ENCODE measurements at places on chromosomes 4 and X.

DNA sequence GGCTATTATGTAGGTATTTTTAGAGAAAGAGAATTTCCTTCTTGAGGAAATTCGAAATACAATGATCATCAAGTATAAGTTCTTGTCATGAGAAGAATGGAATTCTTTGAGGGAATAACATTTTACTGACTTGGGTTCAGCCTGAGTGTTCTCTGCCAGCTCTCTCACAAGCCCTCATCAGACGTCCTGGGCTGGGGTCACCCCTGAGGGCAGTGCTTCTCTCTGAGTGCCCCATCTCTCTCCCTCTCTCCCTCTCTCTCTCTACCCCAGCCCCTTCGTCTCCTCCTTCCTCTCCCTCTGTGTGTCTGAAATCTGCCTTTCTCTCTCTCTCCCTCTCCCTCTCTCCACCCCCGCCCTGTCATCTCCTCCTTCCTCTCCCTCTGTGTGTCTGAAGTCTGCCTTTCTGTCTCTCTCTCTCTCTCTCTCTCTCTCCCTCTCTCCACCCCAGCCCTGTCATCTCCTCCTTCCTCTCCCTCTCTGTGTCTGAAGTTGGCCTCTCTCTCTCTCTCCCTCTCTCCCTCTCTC is 241.7 kb upstream of the PSAPL1 start:
- no peak for DNase-seq

GRCh38 chr4:112550728-112551127 is 34.7 kb upstream of the NEUROG2 start:
- DNase-seq: no peak

GRCh38 chr4:81214881-81215868 is at the start of gene PRKG2:
TSS of gene PRKG2 (minus strand) at chr4:81215222. CDS start at chr4:81205047, 10,175 bp downstream.
- no peak for DNase-seq

GRCh38 chr4:113981591-113981990 is 2.1 kb upstream of the ARSJ start:
- DNase-seq: no peak

DNA sequence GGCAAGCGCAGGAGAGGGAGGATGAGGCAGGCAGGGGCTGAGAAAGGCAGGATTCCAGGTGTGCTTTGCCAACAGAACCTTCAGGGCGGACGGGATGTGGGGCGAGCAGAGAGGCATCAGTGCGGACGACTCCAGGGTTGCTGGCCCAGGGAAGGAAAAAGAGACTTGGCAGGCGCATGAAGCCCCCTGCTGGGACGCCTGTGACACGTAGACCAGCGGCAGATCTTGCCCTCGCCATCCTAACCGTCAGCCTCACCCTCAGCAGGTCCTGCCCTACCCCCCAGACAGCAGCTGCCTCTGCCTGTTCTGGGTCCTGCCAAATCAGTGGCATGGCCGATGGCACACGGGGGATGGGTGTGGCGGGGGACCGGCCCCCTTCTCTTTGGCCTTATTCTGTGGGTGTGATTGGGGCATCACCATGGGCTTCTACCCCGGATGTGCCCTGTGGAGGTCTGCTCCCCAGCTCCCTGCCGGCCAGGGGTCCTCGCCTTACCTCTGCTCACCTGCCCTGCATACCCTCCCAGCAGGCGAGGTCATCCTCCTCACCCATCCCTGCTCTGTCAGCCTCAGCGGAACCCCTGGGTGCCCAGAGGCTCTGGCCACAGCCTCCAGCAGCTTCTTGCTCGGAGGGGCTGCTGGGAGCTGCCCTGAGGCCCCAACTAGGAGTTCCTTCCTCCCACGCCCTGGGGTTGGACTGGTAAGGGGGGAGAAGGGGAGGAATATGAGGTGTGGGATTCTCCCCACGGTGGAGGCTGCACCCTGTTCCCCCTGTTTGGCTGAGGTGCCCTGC is 2.9 kb upstream of the SH3BP2 start:
- no peak for DNase-seq

DNA sequence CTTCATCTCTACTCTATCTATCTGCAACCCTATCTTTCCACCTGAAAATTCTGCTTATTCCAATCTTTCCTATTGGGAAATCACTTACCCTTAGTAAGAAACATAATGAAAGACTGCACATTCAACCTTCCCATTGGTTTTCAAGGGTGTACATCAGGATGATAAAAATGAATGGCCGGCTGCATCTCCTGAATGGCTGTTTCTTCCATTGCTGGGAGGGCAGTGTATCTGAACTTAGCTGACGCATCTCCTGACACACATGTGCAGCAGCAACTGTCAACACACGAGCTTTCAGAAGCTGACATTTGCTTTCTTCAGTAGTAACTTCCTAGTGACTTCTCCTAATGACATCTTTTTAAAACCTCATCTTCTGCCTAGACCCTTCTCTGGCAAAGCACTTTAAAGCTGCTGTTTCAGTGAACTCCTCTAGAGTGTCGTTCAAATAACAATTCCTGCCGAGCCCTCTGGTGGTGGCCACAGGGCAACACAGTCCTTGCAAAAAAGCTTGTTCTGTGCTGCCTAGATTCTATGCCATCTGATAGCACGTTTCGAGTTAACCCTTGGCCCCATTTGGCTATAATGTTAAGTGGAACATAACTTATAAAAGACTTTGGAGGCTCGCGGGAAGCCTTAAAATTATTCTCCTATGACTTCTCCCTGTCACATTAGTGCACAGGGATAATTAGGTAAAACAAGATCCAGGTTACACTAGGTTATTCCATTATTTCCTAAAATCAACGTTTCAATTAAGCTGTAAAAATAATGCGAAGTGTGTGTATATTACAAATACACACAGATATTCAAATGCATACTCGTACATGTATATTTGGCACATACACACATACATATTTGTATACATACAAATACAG is 2340.7 kb downstream of the PCDH7 start:
- DNase-seq: peak; percentile 16

DNA sequence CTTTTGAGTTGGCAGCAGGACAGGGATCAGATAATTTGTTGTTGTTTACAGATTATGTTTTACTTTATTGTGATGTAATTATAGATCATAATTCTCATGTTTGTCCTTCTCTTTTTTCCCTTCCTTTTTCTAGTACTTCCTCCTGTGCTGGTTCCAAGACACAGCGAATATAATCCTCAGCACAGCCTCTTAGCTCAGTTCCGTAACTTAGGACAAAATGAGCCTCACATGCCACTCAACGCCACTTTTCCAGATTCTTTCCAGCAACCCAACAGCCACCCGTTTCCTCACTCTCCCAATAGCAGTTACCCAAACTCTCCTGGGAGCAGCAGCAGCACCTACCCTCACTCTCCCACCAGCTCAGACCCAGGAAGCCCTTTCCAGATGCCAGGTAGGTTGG is 58.0 kb downstream of the SMAD1 start:
- DNase-seq: no peak

DNA sequence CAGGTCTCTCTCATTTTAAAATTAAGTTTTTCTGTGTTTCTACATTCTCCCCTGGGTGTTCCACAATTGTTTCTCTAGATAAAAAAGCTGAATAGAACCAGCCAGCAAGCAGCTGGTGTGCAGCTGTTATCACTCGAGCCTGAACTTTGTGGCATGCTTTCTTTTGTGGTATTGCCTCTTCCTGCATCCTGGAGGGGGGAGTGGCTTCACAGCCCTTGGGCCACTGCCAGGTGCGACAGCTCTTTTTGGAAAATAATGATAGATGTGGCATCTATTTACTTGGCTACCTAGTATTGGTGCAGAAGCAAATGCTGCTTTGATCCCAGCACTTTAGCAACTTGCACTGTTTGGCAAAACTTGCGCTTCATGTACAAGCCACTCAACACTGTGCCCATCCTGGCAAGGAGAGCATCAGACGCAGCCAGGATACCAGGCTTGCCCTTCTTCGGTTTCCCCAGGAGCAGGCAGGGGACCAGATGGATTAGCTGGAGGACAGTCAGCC is 69.4 kb downstream of the HMGB2 start:
- peak; percentile 66 for DNase-seq

DNA sequence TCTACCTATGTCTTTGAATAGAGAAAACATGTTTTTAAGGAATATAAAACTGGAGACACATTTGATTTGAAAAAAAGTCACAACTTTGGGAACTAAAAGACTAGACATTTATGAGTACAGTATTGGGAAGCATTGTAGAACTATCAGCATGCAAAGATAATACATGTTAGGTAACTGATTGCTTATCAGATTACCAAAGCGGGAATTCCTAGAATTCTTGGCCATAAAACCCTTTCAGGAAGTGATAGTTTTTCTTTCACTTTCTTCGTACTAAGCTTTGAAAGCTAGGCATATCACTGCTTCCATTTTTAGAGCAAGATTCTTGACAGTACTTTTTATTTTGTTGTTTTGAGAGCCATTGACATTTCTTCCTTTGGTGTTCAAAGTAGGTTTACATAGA is 646.6 kb upstream of the PITX2 start:
- DNase-seq: no peak

- DNase-seq: no peak
These were observed 4.1 kb downstream of the IL9R start for GRCh38 chrX:156001667-156002021.

- no peak for DNase-seq
These were observed 6.4 kb upstream of the SLC10A6 start for GRCh38 chr4:86855572-86855971.

GRCh38 chr4:139563515-139563914 is 7.5 kb upstream of the SETD7 start:
- DNase-seq: no peak

- DNase-seq: no peak
These were observed 533.0 kb upstream of the ARX start for GRCh38 chrX:25548811-25549210.

DNA sequence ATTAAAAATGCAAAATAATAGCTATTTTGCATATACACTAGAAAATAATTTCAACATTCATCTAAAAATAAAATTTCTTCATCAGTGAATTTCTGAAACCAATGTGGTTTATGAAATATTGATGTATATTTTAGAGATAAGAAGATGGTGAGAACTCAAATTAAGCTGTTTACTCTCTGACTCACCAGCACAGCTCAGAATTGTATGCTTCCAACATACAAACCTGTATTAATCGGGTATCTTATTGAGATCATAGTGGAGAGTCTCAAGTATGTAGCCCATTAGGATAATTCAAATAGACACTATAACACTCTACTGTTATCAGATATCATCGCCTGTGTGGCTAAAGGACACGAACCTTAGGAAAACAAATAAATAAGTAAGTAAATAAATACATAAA is 899.5 kb upstream of the INTU start:
- no peak for DNase-seq

DNA sequence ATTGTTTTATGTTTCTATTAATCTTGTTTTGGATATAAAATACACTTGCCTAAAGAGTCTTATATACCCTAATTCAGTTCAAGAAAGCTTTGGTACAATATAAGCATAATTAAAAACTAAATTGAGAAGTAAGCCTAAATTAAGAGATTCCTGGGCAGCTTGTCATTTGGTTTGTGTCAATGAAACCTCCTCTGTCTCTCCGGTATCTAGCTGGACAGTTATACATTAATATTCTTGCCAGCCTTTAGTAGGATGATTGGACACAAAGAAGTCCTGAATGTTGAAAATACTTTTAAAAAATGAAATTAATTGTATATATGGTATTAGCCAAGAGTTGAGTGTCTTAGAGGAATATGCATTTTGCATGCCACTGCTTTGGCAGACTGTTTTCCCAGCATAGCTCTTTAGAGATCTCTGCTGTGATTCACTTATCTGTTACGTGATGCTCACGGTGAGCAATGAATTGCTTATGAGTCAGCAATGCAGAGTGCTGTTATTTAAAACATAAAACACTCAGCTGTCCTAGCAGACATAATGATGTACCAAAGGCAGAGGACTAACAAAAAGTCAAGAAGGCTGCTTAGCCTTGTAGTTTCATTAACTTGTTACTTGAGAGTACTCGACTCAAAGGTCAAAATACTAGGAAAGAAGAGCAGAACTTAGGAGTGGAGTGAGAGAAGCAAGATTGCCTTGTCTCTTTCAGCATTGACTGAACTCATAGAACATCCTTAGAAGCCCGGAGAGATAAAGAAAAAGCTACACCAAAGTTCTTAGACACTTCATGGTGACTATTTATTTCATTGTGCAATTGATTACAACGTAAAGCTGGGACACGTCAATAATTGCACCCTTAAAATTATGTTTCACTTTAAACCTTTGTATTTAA is 1296.1 kb upstream of the PCDH7 start:
- no peak for DNase-seq

DNA sequence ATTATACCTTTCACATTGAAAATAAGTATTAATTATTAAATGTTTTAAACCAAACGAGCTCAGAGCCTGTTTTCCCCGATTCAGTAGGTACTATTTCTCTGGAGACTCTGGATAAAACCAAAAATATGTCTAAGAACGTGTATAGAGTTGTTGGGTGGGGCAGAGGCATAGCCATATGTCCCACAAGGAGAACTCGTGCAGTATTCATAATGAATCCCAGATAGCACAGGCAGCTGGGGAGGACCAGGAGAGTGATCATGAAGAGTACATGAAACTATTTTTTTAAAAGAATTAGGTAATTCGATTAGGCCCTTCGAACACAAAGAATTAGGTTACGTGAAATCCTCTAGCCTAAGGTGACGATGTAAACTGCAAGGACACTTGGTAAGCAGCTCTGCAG is 76.1 kb downstream of the CLDN22 start:
- DNase-seq: no peak

- no peak for DNase-seq
These were observed 598.8 kb upstream of the FRG1 start for GRCh38 chr4:189341881-189342280.

DNA sequence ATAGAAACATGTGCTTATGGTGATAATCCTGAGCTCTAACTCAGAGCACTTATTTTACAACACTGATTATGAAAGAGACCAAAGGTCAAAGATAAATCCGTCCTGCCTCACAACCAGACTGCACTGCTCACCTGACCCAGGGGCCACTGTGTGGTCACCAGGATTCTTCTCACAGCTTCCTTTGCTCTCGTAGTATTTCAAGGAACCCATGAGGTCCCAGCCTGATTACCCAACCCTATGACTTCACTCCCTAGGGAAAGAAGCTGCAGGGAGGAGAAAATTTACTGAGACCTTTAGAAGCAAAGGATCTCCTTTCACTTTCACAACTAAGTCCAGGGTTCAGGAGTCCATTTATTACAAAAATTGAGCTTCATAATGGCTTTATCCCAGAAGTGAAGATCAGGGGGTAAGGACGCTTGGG is 9.6 kb downstream of the SLC25A5 start:
- no peak for DNase-seq
